CD4-positive, alpha-beta T cell treated with Interleukin-6 at 100 ng/mL for 8 hours (primary cell): ENCODE measurements at places on chromosomes 16 and 17.

- no peak for DNase-seq
Observed at GRCh38 chr16:19868421-19868820, 16.2 kb downstream of the GPRC5B start.

GRCh38 chr16:89275284-89275584, 57.7 kb downstream of the ZNF778 start:
- DNase-seq, result no peak

DNA sequence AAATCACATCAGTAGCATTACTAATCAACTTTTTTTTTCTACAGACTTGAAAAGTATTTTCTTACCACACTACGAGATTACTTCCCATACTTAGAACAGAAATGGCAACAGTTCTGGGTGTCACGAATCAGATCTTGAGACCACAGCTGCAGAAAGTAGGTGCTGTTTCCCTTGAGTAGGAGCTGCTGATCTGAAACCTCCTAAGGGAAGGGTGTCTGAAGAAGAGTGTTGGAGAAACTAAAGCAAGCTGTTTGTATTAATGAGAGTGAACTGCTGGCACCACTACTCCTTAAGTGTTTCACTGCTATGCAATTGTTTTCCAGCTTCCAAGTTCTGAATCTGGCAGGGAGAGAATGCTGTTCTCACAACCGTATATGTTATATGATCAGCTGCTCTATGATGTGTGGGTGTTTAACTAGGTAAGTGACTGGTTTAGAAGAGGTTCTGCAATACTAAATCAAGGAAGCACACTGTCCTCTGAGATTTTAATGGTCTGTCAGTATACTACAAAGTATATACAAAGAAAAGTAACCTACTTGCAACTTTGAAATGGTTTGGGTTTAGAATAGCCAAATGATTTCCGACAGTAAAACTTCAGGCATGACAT, 3.3 kb downstream of the ZNF652 start:
- DNase-seq, result peak; percentile 42

GRCh38 chr16:64171632-64172031, 950.2 kb downstream of the CDH11 start:
- DNase-seq, result no peak

GRCh38 chr17:40608061-40608581, 39.5 kb downstream of the SMARCE1 start:
- peak; percentile 70 for DNase-seq

DNA sequence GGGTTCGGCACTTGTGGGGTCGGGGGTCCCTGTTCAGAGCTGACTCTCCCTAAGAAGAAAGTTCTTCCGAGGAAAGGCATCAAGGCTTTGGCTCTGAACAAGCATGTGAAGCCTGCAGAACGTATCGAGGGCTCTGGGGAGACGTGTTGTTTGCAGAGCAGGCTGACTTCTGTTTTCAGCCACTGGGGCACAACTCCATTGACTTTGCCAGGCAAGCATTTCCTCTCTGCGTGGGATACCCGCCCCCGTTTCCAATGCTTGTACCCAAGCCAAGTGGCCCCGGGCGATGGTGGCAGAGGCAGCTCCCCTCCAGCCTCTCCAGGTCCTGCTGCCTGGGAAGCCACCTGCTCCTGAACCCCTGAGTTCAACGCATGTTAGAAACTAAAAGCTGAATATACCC, 255.7 kb downstream of the RBFOX3 start:
- DNase-seq, result no peak

DNA sequence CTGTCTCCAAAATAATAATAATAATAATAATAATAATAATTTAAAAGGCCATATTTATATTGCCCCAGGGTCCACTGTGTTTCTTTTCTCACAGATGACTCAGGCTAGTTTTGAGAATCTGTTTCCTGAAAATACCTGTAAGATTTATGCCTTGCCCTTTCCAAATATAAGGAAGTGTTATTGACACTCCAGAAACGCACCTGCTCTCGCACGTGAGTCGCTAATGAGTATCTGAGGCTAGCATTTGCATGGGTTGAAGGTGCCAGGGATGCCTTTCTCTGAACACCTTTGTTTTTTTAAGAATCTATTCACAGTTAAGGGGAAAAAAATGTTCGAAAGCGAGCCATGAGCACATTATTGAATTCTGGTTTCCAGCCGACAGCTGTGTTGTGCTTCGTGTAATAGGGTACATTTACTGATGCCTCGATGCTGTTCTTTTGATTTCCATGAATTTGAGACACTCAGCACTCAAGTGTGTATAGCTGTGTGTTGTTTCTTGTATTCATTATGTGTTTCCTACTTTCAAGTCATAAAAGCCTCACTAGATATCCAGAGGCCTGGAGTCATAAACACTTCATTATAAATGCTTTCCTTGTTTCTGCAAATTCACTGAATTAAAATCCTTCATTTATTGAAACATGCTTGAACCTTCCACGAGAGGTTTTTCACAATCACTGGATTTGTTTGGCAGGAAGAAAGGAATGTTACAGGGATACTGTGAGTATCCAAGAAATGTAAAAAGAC, 45.0 kb upstream of the NOL11 start:
- no peak for DNase-seq

- DNase-seq, result no peak
Observed at GRCh38 chr17:6387858-6388257, 47.1 kb downstream of the AIPL1 start.

DNA sequence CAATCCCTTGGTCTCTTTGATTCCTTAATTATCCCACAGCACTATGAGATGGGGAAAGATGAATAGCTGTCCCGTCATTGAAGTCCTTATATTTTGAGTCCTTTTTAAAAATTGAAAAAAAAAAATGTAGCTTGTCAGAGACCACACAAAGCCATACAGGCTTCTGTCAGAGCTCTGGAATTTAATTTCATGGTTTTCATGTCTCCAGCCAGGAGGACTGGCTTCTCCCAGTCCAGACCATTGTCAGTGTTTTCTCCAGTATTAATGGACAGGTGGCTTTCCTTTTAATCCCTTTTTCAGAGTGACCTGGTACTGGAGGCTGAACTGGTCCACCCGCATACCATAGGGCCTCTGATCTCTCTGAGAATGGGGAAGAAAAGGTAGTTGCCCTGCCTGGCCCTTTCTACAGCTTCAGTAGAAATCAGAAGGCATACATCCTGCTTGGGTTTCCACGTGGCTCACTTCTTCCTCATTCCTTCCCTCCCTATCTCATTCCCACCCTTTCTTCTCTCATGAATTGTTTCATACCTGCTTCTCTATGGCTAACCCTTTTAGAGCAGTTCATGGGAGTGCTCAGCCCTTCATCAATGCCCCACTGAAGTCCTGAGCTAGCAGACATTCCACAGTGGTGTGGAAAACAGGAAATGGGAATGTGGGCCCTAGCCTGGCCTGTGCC, 29.1 kb downstream of the TRIM16 start:
- no peak for DNase-seq

DNA sequence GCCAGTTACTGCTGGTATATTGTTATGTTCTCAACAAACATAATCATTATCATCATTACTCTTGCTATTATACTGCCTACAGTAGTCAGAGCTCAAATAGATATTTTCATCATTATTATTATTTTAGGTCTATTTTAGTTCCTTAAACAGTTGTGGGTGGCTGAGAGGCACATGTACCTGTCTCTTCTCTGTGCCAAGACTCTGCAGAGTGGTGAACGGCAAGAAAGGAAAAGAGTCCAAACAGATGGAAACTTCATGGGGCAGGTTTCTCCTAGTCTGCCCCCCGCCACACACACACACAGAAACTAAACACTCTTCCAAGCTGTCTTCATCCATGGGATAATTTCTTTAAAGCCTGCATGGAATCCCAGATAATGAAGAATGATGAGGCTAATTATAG, 77.7 kb upstream of the CLEC3A start:
- DNase-seq, result no peak

DNA sequence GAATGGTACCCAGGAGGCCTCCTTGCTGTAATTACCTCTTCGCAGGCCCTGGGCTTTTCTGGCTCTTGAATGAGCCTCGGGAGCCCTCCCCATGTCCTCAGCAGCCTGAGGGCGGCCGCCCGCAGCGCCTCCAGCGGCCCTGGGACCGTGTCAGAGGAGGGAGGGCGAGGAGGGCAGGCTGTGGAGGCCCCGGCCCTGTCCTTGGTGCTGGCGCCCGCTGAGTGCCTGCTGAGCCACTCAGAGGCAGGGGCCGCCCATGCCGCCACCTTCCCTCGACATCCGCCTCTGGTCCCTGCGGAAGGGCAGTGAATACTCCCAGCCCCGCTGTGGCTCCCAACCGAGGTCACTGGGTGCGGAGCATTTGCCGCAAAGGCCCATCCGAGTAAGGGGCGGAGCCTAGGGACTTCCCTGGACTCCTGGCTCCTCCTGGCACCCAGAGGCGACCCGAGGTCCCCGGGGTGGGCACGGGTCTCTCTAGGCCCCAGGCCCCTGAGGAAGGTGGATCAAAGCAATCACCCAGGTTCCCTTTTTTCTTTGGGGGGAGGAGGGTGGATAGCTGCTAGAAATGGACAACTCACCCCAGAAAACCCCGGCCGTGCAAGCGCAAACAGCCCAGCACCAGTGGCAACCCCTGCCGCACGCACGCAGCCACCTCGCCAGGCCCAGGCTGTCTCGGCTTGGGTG, 2.8 kb downstream of the RBFOX3 start:
- no peak for DNase-seq

- no peak for DNase-seq
Observed at GRCh38 chr16:68361485-68361884, 50.7 kb downstream of the PRMT7 start.

GRCh38 chr17:40519089-40519775, 17.8 kb upstream of the TNS4 start:
- no peak for DNase-seq

DNA sequence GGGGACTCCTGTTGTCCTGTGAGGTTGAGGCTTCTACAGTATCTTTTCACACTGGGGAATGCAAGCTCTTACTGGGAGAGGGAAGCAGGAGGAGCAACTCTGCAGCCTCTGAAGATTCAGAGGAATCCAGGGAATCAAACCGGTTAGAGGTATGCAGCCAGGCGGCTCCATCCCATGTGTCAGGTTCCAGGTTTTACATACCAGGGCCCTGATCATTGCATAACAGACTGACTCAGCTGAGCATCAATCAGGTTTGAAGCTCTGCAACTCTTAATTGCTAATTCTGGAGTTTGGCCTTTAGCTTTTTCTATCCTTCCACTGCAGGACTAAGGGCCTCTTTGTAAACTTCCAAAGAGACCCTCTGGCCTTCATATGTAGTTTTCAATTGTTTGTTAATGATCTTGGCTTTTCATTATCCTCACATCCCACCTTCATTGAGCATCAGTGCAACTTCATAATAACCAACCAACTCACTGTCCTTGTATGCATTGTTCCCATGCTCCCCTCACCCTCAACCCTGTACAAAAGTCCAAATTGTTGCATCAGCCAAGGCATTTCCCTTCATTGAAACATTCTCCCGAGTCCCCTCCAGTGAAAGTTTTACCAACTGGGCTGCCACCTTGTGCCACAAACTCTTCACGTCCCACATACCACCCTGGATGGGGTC, 59.7 kb upstream of the DHX40 start:
- no peak for DNase-seq

- DNase-seq, result no peak
Observed at GRCh38 chr17:27947005-27947406, 53.8 kb upstream of the LYRM9 start.

- DNase-seq, result no peak
Observed at GRCh38 chr17:9364837-9365430, 210.7 kb downstream of the STX8 start.

- no peak for DNase-seq
Observed at GRCh38 chr16:57801809-57802340, 416 bp downstream of the KIFC3 start.

DNA sequence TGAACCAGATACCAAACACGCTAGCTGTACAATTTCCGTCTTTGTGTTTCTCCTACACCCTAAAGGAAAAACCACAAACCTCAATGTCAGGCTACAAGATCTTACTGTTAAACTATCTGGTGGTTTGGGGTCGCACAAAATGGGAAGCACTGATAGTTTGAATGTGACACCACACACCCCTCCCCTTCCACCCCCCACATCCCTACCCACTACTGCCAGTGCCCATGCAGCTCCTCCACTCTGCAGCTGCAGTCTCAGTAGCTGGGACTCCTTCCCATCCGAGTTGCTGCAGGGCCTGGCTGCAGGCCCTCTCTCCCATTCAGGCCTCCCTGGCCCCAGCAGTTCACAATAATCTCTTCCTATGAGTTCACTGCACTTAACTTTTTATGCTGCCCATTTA, 18.4 kb downstream of the TRAP1 start:
- no peak for DNase-seq

GRCh38 chr16:63037761-63038396, 1001.6 kb upstream of the CDH8 start:
- no peak for DNase-seq

GRCh38 chr17:81553616-81554181, 1.5 kb upstream of the FAAP100 start:
- no peak for DNase-seq

- DNase-seq, result no peak
Observed at GRCh38 chr17:83076938-83077337, 2.5 kb upstream of the METRNL start.

- DNase-seq, result no peak
Observed at GRCh38 chr17:77770331-77771105, 188.0 kb upstream of the TNRC6C start.

DNA sequence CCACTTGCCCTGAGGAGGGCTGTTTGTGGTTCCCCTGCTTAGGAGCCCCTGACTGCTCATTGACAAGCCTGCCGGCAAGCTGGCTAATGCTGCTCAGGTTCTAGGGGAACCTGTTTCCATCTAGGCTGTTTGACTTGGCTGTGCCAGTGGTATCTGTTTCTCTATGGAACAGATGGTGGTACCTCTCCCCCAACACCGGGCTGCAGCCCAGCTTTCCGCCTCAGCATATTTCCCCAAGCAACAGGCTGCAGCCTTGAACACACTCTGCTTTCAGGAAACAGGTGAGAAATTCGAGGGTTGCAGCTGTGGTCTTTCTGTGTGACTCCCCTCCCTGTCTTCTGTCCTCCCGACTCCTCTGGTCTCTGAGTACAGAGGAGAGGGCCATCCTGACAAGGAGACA, 132.3 kb downstream of the TMEM132E start:
- no peak for DNase-seq
